AG04449 (cell line): ENCODE measurements at places on chromosomes 2 and 18.
A peak's percentile ranks its signal among the peaks of the same experiment; 100 is the strongest.

GRCh38 chr2:227479865-227480475, 8.0 kb downstream of the AGFG1 start:
- DNase-seq: no peak

- DNase-seq: no peak
Measured at GRCh38 chr2:130762031-130762909, 6.9 kb downstream of the AMER3 start.

- no peak for DNase-seq
Measured at GRCh38 chr2:239244625-239245024, 156.2 kb downstream of the HDAC4 start.

DNA sequence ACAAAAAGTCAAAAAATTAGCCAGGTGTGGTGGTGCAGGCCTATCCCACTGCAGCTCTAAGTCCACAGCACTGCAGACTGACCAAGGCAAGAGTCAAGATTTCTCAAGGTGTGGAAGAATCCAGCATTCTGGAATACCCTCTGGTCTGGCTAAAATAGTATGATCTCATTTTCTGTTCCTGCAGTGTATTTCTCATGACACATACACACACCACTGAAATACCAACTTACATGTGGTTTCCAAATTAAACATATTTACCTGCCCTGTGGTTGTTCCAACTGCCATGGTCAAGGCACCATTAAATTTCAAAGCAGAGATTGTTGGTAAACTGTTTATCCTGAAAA, 30.9 kb downstream of the NOL10 start:
- no peak for DNase-seq

DNA sequence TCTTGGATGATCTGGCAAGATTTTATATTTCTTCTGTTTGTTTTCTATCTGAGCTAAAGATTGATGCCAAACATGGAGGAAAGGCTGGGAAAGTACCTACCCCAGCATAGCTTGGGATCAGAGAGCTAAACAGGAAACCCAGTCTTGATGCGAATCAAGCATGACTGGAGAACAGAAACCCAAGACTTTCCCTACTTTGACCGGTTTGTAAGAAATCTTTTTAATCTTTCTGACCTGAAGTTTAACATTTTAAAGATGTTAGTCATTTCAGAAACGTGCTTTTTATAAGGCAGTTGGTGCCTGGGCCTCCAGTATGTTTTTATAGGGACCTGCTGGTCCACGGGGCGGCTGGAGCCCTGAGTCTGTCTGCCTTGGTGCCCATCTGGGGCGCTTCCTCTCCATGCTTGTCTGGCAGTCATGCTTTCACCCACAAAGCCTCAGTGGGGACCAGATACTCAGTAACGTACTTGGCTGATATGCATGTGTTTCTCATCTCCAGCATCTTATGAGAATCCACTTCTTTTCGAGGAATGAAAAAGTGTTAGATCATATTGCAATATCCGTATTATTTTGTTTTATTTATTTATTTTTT, 266.5 kb downstream of the PTGR3 start:
- DNase-seq: no peak

GRCh38 chr2:48873666-48874065, 118.1 kb upstream of the LHCGR start:
- DNase-seq: no peak

GRCh38 chr2:63438181-63438580, 150.1 kb downstream of the WDPCP start:
- DNase-seq: no peak

GRCh38 chr18:55345103-55345950, 242.7 kb downstream of the TCF4 start:
- no peak for DNase-seq

- no peak for DNase-seq
Measured at GRCh38 chr18:48836806-48837615, 113.8 kb downstream of the SMAD7 start.

DNA sequence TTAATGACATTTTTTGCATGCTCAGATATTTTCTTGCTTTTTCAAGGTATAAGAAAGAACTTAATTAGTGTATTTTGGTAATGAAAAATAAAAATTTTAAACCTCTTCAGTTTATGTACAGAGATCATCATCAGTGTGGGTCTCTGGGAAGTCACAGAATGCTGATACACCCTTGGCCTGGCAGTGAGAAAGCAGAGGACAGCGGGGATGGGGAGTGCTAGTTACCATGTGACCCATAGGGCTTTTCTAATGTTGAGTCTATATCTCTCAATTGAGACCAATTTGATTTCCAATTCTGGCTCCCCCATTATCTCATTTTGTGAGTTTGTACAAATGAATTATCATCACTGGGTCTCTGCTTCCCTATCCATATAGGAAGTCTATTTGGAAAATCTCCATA, 305.7 kb downstream of the CYRIA start:
- no peak for DNase-seq

GRCh38 chr2:7191932-7192331, 274.7 kb downstream of the RNF144A start:
- peak; percentile 93 for DNase-seq

GRCh38 chr2:118223992-118224894, 136.0 kb downstream of the INSIG2 start:
- DNase-seq: no peak

- no peak for DNase-seq
Measured at GRCh38 chr2:239584986-239585385, 184.2 kb upstream of the HDAC4 start.

DNA sequence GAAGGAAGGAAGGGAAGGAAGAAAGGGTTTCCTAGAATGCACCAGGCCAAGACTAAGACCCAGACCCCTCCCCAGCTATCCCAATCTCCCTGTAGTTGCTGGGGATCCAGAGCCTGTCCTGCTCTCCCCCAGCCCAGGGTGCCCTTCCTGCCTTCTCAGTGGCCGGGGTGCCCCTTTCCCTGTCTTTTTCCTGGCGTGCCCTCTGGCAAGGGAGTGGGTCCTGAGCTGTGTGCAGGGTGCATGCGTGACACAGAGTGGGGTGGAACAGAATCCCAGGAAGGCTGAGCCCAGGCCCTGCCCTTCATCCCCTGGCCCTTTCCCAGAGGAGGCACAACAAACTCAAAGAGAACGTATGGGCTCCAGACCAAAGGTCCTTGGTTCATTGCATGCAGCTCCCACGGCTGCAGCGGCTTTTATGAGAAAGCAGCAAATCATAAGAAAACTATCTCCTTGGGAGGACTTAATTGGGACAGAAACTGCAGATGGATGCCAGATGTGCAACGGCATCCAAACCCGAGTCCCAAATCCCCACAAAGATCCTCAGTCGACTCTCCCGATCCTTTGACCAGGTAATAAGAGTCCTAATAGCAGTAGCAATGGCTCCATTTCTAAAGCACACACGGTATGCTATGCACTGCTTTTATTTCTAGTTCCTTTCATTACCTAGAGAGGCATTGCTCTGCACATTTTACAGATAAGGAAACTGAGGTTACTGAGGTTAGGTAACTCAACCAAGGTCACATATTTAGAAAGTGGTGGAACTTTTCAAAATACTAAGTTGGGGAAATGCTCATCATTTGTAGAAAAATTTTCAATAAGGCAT, 12.7 kb upstream of the ARID5A start:
- DNase-seq: no peak

DNA sequence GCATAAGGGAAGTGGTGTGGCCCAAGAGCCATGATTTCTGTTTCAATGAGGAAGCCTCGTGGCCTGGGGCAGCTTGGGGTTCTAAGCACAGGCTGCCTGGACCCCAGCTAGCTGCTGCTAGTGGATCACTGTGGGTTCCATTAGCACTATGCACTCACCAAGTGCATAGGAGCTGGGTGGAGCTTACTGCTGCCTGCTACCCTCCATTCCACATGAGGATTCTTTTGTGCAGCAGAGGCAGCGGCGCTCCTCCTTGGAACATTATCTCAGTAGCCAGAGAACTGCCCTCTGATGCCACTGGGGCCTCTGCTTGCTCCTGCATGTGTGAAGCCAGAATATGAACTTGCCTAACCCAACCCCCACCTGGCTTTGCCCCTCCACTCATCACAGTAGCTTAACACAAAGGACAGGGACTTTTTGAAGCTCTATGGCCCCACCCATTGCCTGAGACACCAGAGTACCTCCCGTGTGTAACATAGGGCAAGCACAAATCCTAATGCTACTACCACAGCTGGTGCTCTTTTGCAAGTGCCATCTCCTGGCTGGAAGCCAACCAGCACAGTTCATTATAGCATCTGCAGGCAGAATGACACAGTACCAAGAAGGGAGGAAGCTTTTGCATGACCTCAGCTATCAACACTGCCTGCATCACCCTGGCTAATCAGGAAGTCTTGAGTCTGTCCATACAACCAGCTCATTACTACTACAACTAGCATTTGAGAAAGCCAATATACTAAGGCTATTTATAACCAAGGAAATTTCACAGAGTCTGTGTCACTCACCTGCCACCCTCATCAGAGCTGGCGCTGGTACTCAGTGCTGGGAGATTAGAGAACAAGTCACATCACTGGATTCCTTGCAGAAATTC, 297.0 kb upstream of the GULP1 start:
- DNase-seq: no peak

DNA sequence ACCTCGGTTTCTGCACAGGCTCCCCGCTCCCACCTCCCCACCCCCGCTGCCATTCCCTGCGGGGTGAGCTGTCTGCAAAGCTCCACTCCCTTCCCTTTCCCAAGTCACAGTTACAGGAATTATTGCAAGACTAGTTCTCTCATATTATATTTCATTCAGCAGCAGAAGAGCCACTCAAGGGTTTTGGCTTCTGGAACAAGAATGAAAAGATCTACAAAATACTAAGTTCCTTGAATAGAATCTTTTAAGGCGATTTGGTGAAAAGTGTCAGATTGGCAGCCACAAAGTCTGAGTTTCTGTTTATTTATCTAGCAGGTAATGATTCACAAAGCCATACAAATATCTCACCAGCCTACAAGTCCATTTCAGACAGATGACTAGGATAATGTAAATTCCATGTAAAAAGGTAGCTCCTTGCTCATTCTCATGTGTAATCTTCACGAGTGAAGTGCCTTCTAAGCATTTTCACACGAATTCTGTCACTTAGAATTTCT, 221.9 kb upstream of the RBBP8 start:
- no peak for DNase-seq

GRCh38 chr2:166803373-166804000, 84.8 kb upstream of the XIRP2 start:
- DNase-seq: no peak

- DNase-seq: no peak
Measured at GRCh38 chr18:78640246-78640995, 339.2 kb upstream of the SALL3 start.

- peak; percentile 68 for DNase-seq
Measured at GRCh38 chr2:127770973-127771735, 39.8 kb downstream of the WDR33 start.

DNA sequence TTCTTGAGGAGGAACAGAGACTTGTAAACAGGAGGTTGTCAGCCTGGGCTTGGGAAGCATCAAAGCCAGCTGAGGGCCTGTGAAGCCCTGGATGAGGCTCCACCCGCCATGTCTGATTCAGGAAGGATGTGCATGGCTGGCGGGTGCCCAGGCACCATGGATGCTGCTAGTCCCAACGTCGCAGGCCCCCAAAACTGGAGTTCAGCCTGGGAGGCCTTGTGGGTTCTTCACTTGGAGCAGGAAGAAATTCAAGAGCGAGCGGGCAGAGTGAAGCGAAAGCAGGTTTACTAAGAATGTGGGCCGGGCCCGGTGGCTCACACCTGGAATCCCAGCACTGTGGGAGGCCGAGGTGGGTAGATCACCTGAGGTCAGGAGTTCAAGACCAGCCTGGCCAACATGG, 12.1 kb upstream of the PXDN start:
- no peak for DNase-seq

- DNase-seq: no peak
Measured at GRCh38 chr2:131584940-131585339, 57.3 kb downstream of the CCDC74A start.

DNA sequence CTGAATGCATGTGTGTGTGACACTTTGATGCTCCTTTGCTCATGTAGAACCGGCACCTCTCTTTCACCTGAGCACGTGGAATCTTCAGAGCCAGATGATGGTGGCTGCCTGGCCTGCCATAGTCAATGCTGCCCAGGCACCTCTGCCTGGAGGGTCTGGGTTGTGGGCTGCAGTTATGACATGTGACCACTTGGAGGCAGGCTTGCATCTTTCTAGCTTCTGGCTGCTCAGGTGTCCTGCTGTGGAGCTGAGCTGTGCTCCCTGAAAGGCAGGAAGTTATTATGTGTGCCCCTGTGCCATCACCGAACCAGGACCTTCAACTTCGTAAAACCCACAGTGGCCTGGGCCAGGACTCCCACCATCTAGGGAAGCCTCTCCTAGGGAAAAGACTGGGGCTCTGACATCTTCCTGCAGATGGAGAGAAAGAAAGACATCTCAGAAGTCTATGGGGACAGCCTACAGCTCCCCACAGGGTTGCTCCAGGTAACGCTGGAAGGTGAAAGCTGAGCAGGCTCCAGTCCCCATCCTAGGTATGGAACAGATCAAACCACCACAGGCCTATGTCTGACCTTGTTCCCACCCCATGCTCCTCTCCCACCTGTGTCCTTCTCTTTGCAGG, 30.2 kb downstream of the PSD4 start:
- DNase-seq: no peak

DNA sequence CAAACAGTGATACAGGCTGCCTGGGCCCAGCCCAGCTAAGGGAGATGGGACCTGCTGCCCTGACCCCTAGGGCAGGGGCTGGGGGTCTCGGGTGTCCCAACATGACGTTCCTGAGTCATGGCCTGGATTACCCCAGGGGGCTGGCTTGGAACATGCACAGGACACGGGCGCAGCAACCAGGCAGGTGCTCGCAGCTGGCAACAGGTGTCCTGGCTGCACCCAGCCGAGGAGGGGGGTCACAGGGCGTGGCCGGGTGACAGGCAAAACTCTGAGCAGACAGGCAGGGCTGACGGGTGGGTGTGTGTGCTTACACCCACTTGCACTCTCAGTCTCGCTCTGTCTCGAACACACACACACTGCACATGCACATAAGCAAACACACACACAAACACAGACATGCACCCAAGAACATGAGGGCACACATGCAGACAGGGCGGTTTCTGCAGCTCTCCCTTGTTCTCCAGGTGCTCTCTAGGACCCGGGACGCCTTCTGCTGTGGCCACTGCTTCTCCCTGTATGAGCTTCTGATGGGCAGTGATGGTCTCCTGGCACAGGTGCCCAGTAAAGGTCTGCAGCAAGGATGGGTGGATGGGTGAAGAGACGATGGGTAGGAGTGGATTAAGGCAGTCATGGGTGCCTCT, 33.7 kb upstream of the TAF1B start:
- no peak for DNase-seq

DNA sequence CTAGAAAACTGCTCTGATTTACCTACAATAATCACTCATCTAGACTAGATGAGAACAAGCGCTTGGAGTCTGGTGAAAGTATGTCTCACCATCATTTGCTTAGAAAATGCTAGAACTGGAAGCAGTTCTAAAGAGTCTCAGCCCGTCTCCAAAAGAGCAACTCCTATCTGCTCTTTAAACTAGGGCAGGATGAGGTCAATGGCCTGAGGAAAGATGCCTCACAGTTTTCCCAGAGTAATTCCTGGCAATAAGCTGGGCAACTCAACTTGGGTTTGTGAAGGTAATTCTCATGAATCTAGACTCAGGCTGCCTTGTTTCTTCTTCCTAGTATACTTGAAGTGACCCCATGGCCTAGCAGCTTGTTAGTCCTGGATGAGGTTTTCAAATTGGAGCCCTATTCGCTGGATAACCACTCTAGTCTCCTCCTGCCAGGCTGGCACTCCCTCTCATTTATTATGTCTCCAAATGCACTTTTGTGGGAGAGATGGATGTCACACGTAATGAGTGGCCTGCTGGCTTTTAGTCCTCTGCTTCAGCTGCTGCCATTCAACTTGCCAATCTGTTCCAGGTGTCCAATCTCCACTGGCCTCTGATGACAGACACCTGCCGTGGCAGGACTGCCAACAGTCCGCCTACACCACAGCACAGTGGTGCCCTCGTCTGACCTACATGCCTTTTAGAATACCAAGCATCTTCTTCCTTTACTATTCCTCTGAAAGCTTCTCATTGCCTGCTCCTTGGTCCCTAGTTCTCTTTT, 80.9 kb downstream of the CABYR start:
- no peak for DNase-seq
